ENCODE measurements at places on chromosomes 5 and 9. TPM values are rescaled to one million over a fixed set of nuclear protein-coding genes. Genes with fewer than 3 reads are reported as not detected.

The FOXD1 gene
- not detected for total RNA-seq

GRCh38 chr5:150540615-150541396 is 32.9 kb downstream of the NDST1 start:
- no peak for DNase-seq

The SLC4A9 gene
- total RNA-seq, result not detected

DNA sequence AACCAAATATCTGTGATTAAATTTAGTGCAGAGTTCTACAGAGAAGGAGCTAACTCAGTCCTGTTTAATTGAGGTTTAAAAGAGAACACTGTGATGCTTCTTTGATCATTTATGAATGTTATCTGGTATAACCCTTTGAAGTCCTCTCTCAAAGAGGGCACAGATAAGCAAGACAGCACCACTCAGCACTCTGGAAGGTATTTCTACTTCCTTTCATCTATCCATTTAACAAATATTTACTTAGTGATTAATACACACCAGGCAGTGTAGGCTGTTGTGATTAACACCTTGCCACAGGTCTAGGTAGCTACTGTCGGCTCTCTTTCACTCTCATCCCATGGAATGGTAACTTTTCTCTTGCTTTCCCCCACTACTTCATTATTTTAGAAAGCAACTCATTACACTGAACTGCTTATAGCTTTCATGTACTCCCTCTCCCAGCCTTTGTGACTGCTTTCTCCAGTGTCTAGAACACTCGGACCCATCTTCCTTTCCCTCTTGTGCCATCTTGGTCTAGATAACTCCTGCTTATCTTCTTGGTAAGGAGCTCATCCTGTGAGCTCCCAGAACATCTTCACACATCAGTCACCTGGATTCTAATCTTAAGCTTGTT is 54.7 kb downstream of the GLDC start:
- DNase-seq, result no peak

The PPP6C gene
- total RNA-seq, result 38.3 TPM

DNA sequence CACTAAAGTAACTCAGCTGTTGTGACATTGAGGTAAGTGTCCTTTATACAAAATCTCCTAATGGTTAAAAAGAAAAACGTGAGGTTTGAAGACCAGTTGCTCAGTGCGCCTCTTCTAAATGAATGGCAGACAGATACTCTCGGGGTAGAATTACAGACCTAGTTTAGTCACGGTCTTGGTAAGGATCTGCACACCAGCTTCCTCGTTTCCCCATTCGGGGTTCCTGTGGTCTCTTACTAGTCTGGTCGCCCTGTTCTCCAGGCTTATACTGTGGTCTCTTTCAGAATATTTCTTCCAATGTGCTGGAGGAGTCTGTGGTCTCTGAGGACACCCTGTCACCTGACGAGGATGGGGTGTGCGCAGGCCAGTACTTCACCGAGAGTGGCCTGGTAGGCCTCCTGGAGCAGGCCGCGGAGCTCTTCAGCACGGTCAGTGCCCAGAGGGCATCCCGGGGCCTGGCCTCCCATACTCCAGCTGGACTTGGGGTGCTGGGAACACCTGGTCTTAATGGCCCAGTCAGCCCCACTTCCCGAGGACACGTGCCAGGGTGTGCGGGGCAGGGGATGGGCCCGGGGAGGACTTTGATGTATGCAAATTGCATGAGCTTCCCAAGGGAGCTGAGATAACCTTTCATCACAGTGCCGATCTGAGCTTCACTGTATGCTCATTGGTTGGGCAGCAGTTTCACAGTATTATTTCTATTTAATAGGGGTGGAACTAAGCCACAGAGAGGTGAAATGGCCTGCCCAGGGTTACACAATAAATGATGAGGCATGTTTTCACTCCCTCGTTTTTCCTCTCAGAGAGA is 224.5 kb downstream of the DOCK8 start:
- DNase-seq, result no peak

DNA sequence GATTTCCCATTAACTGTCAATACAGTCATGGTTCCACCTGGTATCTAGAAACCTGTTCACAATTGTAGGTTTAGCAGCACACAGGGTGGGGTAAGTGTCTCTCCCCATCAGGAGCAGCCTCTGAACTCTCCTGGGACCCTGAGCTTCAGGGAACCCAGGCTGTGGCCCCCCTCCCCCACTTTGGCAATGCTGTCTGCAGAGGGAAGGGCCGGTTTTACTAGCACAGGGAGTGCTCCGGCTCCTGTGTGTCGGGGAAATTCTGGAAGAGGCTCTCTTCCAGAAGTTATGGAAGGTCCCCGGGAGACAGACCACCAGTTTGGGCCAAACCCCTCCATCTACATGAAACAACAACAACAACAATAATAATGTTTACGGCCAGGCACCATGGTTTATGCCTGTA is 9.9 kb downstream of the DAB2IP start:
- DNase-seq, result no peak

The SUSD3 gene
- total RNA-seq, result 22.7 TPM

Measured in CD8-positive, alpha-beta T cell (primary cell).